ENCODE measurements at places on chromosomes 2 and 18.

GRCh38 chr2:108594132-108594981, 60.1 kb downstream of the LIMS1 start:
- no peak for DNase-seq

GRCh38 chr2:67600946-67601345, 203.8 kb downstream of the ETAA1 start:
- DNase-seq: no peak

DNA sequence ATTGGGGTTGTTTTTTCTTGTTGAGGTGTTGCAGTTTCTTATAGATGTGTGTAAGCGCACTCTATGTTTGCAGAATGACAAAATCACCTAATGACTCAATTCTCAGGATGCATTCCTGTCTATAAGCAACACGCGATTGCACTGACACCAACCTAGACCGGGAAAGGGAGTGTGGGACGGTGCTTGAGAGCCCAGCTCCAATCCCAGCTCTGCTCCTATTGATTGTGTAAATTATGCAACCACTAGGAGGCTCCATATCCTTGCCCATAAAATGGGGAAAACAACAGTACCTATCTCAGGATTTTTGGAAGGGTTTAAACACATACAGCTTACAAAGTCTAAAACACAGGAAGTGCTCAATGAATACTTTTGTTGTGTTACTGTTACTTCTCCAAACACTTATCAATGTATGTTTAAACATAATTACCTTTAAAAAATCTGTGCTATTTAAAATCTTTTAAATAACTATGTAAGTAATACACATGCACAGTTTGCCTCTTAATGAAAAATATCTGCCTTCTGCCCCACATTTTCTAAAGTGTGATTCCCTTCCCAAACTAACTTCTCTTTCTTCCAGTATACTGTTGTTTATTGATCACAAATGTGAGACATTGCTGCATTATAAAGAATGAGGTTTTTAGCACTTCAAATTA, 132.5 kb downstream of the SPHKAP start:
- DNase-seq: peak; percentile 52

DNA sequence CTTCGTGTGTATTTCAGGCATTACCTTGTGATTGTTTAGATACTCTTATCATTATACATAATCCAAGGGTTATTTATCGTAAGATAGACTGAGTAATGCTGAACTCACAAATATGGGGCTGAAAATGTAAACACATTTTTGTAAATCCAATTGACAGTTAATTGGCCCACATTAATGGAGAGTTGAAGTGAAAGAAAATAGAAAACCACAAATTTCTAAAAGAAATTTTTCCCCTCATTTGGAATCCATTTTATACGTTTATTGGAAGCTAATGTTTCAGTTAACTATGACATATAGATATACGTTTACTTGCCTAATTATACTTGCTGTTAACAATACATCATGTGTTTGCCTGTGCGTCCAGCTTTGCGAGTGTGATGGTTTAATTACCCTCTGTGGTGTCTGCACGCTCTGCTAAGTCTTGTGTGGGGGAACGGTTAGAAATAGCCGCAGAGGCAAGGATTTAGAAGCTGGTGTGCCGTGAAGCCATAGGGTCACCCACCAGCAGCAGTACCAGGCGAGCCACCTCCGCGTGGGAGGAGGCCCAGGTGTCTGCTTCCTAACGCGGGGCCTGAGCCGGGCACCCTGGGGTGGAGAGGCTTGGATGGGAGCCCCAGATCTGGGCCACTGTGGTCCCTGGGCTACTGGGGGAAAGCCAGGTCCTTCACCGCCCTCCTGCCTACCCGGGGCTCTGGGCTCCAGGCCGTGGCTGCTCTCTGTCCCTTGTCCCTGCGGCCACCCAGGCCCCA, 38.0 kb downstream of the TSHZ1 start:
- DNase-seq: no peak

DNA sequence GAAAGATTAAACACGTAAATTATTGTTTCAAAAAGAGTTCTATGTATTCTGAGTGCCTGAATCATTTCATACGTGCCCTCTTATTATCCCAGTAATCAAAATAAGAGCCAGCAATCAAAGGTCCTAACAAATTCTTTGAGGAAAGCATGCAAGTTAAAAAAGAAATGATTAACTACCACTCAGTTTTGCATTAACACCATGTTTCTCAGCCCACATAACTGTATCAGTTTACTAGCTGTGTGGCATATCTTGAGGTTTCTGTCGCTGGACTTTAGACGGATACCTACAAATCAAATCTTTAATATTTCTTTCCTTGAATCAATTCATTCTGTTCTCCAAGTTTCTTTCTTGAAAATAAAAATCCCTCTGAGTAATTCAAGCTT, 668.9 kb upstream of the CHAC2 start:
- DNase-seq: no peak

DNA sequence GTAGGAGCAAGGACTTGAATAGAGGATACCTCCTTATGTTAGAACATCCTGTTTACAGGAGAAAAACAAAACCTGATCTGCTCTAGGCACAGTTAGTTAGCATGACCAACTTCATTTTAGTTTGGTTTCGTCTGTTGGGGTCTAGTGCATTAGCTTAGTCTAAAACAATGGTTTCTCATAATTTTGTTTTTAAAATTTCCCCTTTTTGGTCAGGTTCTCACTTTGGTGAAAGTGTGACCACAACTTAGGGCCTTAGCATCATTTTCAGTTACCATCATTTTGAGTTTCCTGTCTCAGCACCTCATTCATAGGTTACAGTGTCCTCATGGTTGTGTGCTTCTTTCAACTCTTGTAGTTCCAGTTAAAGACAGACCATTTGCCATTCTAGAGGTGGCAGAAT, 1277.0 kb upstream of the SLC39A10 start:
- DNase-seq: no peak

GRCh38 chr2:241612156-241613016, 24.6 kb downstream of the THAP4 start:
- DNase-seq: no peak

DNA sequence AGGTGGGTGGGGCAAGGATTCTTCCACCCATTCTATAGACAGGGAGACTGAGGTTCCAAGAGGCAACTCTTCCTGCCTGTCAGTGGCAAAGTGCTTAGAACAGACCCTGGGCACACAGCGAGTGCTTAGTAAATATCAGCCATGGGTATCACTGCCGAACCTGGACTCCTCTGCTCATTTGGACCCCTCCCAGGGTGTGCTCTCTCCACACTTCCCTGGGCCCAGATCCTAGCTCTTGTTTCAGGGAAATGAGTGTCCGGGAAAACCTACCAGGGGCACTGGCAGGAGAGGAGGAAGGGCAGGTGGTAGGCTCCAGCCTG, 136.3 kb downstream of the CYP26B1 start:
- DNase-seq: no peak

DNA sequence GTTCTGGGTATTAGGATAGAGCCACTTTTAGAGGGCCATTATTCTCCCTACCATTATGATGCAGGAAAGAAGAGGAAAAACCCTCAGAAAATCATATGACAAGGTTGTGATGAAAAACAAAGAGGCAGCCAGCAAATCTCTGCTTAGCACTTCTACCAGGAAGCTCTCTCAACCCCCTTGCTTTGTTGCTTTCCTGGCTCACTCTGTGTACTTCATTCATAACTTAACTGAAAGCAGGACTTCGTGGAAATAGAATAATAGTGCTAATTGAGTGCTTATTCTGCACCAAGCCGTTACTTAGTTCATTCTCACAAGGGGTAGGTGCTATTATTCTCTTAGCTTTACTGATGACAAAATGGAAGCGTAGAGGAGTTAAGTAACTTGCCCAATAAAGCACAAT, 354.1 kb downstream of the HRH4 start:
- DNase-seq: no peak

DNA sequence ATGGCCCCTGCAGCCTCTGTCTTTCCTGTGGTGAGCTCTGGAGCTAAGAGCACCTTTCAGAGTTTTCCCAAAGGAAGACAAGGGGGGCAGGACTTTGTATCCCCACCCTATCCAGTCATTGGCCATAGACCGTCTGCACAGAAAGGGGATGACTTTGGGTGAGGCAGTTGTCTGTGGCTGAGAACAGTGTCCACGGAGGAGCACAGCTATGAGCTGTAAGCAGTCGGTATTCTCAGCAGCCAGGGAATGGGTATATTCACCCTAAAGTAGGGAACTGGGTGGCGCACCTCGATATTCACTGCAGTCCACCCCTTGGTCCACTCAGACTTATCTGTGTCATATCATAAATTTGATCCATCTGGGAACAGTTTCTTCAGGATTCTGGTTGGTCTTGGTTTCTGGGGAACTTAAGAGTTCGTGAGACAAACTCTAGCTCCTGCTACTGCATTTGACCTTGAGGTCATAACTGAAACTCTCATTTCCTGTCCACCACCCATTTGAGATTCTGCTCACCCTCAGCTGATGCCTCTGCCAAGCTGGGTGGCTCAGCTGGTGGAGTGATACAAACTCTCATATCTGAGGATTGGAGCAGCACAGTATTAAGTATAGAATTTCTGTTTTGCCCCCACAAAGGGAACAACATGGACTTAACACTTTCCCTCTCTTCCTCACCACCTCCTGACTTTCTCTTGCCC, 45.2 kb upstream of the SCG2 start:
- DNase-seq: no peak

GRCh38 chr2:74448771-74449170, 6.1 kb upstream of the INO80B start:
- no peak for DNase-seq

- DNase-seq: no peak
Measured at GRCh38 chr18:63837590-63837989, 49.9 kb upstream of the SERPINB2 start.

DNA sequence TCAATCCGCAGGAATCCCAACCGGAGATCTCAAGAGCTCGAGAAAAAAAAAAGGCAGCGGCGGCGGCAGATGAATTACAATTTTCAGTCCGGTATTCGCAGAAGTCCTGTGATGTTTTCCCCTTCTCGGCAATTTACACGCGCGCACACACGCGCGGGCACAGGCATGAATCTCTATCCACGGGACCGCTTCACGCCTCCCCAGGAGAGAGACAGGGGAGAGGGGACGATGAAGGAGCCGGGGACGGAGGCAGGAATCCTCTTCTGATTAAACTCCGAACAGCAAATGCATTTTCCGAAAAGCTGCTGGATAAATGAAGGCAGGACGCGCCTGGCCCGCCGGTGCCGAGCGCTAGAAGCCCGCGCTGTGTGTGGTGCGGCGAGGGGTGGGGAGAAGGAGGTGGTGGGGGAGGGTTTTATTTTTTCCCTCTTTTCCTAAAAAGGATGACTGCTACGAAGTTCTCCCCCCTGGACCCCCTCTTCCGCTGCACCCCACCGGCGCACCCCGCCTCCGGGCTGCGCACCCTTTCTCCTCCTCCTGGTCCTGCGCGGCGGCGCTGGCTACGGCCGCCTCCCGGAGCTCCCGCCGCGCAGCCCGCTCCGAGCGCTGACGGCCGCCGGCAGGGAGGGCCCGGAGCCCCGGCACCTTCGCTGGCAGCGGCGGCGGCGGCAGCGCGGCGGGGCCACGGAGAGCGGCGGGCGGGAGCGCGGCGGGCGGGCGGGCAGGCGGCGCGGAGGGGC, at the start of gene BCL2:
Gene BCL2, minus strand, starts transcription at position 387 of the 740 bp plus-strand sequence.
- peak; percentile 32 for DNase-seq
